Caco-2 (cell line): ENCODE measurements at places on chromosomes 13 and 19. TPM values are rescaled to one million over a fixed set of nuclear protein-coding genes. Genes with fewer than 3 reads are reported as not detected.

POLR1G gene
- total RNA-seq, result 27.7 and 31.1 TPM in 2 replicates

SSC5D gene
- 0.58 and 0.86 TPM in 2 replicates for total RNA-seq

KLK15 gene
- not detected in 2 replicates for total RNA-seq

KCNN1 gene
- total RNA-seq, result not detected in 2 replicates

CARD8 gene
- total RNA-seq, result 17.7 and 19.9 TPM in 2 replicates

C19orf85 gene
- total RNA-seq, result not detected in 2 replicates

KL gene
- 1.3 and 1.5 TPM in 2 replicates for total RNA-seq

ZNF665 gene
- total RNA-seq, result 0.39 and 0.73 TPM in 2 replicates

ZSWIM4 gene
- total RNA-seq, result 4.0 and 5.7 TPM in 2 replicates

ARL11 gene
- total RNA-seq, result not detected in 2 replicates

RAP2A gene
- 19.7 and 22.4 TPM in 2 replicates for total RNA-seq

- DNase-seq, result no peak
Measured at GRCh38 chr13:45206340-45206739, 5.5 kb upstream of the KCTD4 start.

DNA sequence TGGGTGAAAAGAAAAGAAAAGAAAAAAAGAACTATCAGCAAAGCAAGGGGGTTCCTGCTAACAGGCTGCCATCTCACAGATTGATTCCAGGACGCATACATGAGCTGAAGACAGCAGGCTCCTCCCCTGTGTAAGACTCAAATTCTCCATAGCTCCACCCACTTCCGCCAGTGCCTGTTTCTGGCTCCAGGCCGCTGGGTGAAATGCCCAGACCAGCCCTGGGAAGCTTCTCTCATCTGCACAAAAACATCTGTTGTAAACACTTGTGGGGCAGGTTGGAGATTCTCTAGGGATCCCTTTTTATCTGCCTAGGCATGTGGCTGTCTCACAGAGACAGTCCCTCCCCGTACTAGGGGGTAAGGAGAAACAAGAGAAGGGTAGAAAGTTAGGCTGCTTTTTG, 1054.4 kb upstream of the SPRY2 start:
- no peak for DNase-seq

DNA sequence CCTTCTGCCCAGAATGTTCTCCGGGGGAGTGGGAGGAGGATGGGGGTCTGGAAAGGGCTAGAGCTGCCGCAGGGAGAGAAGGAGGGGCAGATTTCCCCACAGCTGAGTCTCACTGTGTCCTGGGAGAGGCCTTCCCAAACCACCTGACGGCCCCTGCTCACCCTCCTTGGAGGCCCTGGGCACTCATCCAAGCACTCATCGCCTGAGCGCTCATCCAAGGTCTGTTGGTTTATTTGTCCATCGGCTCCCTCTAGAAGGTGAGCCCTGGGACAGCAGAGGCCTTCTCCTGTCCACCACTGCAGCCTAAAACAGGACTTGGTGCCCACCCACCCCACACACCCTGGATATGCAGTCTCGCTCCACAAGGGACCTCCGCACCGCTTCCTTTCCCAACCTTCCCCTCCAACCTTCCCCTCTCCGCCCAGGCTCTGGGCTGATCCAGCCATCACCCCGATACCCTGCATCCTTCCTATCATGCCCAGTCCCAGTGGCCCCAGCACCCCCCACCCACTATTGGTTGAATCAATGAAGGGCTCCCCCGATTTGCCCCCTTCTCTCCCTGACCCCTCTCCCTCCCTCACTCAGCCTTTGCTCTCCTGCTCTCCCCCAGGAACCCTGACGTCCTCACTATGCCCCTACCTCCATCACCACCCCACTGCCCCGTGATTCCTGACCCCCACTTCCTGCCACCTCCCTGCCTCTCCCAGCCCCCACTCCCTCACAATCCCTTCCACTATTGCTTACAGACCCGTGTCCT, 1.7 kb downstream of the UBXN6 start:
- no peak for DNase-seq

DNA sequence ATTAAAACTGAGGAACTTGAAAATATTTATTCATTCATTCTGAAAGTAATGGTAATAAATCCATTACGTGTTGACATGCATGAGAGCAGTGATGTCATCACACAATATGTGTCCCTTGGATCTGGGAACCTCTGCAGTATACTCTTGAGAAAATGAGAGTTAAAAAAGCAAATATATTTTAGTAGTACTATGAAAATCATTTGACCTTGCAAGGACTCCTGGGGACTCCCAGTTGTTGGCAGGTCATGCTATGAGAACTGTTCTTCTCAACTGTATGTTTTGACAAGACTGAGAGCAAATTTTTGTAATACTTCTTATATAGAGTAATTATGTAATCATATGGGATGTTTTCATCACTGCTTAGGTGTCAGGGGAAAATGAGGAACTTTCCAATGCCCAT, 249.4 kb downstream of the PCCA start:
- DNase-seq, result no peak

DNA sequence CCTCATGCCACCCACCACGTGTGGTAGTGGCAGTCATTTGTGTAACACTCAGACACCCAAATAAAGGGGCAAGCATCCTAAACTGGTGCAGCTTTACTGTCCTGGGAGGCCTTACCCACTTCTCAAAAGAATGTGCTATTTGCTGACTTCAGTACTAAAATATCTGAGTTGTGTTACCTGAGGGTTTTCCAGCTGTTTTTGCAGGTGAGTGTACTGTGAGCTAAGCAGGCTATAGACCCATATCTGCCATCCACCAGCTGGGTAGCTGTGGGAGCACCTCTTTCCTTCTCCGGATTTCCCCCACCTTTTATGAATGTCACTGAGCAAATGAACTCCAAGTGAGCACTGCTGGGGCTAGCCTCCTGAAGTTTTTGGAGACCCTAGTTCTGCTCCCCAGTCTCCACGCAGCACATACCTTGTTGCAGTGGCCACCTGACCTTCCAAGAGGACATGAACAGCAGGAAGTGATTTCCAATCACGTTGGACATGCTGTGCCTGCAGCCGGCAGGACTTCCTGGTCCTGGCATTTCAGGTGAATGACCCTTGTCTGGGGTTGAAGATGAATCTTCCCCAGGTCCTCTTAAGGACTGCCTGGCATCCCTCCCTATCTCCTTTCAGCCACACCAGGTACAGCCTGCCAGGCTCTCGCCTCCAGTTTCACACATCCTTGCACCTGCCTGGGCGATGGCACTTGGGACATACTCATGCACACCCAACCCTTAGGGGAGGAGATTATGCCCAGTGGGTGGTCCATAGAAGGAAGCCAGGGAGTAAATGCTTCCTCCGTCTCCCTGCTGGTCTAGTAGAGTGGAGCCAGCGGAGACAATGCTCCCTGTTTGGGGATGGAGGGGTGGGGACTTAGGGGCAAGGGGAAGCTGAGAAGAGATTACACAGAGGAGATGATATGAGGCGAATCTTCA, 109.5 kb upstream of the SPATA13 start:
- no peak for DNase-seq

- DNase-seq, result peak; percentile 36
Measured at GRCh38 chr19:44142059-44142433, 692 bp downstream of the ZNF234 start.

GRCh38 chr19:4054441-4055208, 12.1 kb downstream of the ZBTB7A start:
- DNase-seq, result no peak

GRCh38 chr19:1901940-1902404, 3.2 kb upstream of the ADAT3 start:
- DNase-seq, result no peak

GRCh38 chr13:51355217-51355616, 15.7 kb downstream of the SERPINE3 start:
- DNase-seq, result no peak

- no peak for DNase-seq
Measured at GRCh38 chr13:62551588-62551987, 1135.9 kb upstream of the PCDH20 start.

DNA sequence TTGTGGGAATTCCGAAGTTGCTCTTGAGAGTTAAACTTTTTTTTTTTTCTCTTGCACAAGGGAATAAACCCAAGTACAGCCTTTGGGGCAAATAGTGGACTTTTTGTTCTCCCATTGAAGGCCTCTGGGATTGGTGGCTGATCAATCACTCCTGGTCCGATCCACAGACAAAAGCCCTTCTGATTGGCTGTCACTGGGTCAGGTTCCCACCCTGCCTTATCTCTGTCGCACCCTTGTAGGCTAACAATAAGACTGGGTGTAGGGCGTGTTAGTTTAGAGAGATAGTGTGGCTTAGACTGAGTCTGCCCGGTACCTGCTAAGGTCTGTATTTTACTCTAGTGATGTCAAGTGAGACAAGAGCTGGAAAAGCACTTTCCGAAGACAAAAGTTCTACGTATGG, 380.8 kb downstream of the NDFIP2 start:
- peak; percentile 90 for DNase-seq

DNA sequence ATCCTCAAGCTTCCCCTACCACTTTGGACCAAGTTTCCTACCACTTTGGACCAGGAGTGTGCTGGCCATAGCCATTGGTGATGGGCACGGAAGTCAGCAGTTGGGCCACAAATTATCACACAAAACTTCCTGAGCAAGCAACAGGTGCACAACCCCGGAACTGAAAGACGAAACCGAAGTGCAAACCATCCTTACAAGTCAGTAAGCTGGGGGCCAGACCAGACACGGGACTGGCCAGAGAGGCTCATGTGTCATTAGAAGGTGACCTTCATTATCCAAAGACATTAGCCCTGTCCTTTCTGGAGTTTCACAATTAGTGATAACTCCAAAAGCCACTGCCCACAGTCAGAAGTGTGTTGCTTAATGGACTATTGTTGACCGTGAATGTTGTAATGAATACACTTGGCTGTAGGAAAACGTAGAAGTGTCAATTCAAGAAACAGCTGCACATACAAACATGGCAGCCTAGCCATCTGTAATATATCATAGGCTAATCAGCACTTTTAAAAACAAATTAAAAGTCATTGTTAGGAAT, 244.1 kb upstream of the IRS2 start:
- no peak for DNase-seq

GRCh38 chr13:27006519-27007161, 165.0 kb downstream of the USP12 start:
- no peak for DNase-seq

- DNase-seq, result no peak
Measured at GRCh38 chr13:99279637-99280036, 21.5 kb upstream of the GPR18 start.

DNA sequence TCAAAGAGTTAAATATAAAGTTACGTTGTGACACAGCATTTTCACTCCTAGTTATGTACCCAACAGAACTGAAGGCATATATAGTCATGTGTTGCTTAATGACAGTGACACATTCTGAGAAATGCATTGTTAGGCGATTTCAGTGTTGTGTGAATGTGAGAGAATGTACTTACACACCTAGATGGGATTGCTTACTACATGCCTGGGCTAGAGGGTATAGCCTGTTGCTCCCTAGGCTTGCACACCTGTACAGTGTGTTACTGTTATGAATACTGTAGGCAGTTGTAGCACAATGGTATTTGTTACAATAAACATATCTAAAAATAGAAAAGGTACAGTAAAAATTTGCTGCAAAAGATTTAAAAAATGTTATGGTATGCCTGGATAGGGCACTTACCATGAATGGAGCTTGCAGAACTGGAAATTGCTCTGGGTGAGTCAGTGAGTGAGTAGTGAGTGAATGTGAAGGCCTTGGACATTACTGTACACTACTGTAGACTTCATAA, 89.2 kb downstream of the DHRS12 start:
- DNase-seq, result no peak

DNA sequence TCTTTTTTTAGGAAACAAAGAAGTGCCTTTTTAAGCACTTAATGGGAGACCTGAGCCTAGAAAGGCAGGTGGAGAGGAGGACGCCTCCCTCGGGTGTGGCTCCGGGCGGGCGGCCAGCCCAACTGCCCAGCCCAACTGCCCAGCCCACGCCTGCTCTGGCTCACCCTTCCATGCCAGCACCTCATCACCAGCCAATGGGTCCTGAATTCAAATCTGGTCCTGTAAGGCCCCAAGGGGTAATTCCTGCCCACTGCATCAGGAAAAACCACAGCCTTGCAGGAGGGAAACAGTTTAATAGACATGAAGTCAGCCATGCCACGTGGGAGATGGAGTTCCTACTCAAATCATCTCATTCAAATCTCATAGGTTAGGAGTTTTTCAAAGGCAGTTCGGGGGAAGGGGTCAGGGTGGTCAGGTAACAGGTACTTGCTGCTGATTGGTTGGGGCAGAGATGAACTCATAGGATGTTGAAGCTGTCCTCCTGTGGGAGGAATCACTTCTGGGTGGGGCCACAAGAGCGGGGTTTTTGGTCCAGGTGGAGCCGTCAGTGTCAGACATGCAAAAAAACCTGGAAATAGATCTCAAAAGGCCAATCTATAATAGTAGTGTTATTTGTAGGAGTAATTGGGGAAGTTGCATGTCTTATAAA, 64.9 kb downstream of the HSPH1 start:
- DNase-seq, result no peak

GRCh38 chr13:37561031-37561430, 37.5 kb downstream of the POSTN start:
- no peak for DNase-seq

DNA sequence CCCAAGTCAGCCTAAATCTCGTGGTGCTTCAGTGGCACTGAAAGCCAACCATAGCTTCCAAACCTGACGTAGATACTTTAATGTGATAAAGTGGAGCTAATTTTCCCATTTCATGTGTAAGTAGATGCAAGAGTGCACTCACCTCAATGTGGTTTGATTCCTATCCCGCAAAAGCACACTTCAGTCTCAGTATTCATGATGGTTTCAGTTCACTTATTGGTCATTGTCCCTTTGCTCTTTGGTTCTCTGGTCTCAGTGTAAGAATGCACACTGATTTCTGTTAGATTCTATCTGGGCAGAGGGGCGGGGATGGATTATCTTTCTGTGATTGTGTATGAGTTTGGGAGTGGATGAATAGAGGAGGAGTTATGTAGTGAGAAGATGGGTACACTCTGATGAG, 340.6 kb downstream of the KCNRG start:
- DNase-seq, result no peak

DNA sequence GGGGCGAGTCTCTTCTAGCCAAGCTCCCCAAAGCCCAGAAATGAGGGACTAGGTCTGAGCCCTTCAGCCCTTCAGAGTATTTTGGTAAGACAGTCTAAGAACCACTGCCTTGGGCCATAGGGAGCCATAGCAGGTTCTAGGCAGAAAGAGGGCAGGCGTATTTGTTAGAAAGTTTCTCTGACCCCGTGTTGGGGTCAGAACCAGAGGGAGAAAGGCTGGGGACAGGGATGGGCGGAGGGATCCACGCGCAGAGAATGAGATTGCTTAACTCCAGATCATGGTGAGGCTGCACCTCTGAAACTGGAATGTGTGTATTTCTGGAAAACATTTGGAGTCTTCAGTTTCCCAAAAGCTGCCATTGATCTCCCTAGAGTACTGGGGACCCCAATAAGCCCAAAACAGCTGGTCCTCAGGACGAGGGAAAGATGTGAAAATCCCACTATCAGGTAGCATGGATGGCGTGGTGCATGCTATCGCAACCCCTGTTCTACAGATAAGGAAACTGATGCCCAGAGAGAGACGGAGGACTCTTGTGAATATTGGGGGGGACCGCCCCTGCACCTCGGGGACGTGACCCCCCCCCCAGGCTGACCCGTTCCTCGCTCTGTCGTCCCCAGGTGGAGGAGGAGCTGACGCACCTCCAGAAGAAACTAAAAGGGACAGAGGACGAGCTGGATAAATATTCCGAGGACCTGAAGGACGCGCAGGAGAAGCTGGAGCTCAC, 703 bp upstream of the TPM4 start:
- DNase-seq, result no peak
